Head of caudate nucleus (tissue), 42 donors: ENCODE measurements at places on chromosomes 7 and 10.
A peak's percentile ranks its signal among the peaks of the same experiment; 100 is the strongest.

DNA sequence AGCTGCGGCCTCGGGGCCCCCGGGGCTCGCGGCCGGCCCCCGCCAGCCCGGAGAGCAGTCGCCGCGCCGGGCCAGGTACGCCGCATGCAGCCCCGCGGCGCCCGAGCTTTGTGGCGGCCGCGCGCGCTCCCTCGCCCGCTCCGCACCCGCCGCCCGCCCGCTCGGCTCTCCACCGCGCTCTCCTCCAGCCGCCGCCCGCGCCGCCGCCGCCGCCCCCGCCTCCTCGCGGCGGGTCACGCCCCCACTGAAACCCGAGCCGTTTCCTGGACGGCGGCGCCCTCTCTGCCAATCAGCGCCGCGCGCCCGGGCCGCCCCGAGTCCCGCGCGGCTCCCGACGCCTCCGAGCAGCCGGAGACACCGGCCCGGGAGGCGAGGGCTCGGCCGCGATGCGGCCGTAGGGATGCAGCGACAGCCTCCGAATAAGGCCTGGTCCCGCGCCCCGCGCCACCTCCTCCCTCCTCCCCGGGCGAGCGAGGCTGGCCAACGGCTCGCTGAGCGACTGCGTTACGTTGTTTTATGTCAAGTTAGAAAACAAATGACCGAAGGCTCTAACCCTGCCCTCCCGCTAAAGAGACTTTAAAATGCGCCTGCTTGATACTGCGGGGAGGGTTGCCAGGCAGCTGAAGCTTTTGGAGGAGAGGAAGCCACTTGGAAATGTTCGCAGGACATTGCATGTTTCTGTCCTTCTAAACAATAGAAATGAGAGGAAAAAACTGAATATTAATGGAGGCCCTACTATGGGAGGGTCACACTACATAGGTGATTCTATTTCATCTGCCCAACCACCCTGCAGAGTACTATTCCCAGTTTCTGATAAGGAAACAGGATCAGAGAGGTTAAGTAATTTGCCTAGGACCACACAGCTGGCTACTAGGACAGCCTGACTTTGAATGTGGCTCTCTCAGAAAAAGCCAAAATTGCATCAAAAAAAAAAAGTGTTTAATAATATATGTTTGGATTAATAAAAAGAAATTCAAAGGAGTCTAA lies at the start of gene FGFR2:
FGFR2 (minus strand) TSS at position 182 of the 987 bp plus-strand sequence. CDS start 4,627 bp downstream, outside the sequence.
- DNase-seq, result peak; percentile 66

GRCh38 chr10:3872712-3873329 lies 87.8 kb upstream of the KLF6 start:
- no peak for DNase-seq

DNA sequence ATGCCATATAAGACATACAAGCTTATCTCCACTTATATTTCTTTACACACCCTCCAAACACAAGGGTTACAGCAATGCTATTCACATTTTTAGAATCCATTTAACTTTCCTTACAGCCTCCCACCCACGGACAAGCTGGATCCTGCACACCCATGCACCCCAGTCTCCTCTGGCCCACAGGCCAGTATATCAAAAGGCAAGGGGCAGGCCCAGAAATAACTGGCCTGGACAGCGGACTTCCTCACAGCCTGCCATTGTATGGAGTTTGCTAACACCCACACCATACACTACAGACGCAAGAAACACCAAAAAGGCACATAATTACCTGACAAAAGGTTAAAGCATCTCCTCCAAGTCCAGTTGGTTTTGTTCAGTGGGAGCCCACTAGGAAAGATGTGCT lies 12.0 kb downstream of the HOXA4 start:
- DNase-seq, result no peak

- DNase-seq, result no peak
Observed at GRCh38 chr10:78199759-78200158, 166.1 kb downstream of the RPS24 start.

- DNase-seq, result no peak
Observed at GRCh38 chr7:142298009-142298408, 40.2 kb upstream of the PRSS58 start.

GRCh38 chr10:51699145-51699474 lies 285 bp downstream of the CSTF2T start:
- DNase-seq, result no peak

- no peak for DNase-seq
Observed at GRCh38 chr7:1444925-1445322, 14.3 kb downstream of the MICALL2 start.

GRCh38 chr7:28621369-28621841 lies 209.1 kb downstream of the CREB5 start:
- DNase-seq, result no peak

DNA sequence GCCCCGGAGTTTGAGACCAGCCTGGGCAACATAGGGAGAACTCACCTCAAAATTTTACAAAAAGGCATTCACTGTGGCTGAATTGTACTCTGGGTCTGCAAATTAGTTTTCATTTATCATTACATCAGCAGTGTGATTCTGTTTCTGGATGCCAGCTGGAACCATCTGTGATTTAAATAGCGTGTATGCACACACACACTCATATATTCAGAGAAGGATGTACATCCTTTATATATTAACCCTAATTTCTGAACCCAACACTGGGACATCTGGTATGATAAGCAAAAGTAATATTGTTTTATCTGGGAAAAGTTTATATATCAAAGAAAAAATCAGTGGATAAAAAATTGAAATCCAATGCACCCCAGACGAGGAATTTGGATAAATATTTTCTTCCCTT lies 33.8 kb upstream of the LYZL1 start:
- no peak for DNase-seq

- DNase-seq, result peak; percentile 19
Observed at GRCh38 chr10:6119962-6120361, 31.1 kb downstream of the RBM17 start.

GRCh38 chr7:83559887-83560286 lies 89.1 kb downstream of the SEMA3E start:
- no peak for DNase-seq

DNA sequence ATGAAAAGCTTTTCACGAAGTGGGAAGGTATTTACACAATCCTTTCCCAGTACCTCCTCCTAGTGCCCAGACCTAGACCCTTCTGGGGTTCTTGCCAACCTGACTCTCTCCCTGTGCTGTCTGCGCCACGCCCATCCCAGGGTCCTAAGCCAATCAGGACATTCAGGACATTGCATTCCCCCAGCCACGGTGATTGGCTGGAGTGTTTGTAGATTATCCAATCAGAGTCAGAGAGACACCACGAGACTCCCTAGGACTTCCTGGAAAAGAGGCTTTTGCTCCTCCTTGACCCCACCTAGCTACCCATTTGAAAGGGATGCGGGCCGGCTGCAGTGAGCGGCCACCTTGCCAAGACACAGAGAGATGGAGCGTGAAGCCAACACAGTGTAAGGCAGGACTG lies 3.5 kb upstream of the GDF2 start:
- no peak for DNase-seq

DNA sequence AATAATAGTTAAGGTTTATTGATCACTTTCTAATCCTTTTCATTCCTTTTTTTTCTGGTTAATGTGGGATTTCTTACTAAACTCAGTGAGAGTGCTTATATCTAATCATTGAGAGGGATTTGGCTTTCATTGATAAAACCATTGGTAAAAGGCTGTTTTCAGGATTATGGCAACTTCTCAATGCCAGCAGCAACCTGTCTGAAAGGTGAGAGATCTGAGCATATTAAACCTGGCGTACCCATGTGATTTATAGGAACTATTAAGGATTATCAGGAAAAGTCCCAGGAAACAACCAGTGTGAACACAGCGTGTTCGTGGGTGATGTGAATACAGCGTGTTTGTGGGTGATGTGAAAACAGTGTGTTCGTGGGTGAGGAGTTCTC lies 65.9 kb downstream of the PDIA4 start:
- no peak for DNase-seq

DNA sequence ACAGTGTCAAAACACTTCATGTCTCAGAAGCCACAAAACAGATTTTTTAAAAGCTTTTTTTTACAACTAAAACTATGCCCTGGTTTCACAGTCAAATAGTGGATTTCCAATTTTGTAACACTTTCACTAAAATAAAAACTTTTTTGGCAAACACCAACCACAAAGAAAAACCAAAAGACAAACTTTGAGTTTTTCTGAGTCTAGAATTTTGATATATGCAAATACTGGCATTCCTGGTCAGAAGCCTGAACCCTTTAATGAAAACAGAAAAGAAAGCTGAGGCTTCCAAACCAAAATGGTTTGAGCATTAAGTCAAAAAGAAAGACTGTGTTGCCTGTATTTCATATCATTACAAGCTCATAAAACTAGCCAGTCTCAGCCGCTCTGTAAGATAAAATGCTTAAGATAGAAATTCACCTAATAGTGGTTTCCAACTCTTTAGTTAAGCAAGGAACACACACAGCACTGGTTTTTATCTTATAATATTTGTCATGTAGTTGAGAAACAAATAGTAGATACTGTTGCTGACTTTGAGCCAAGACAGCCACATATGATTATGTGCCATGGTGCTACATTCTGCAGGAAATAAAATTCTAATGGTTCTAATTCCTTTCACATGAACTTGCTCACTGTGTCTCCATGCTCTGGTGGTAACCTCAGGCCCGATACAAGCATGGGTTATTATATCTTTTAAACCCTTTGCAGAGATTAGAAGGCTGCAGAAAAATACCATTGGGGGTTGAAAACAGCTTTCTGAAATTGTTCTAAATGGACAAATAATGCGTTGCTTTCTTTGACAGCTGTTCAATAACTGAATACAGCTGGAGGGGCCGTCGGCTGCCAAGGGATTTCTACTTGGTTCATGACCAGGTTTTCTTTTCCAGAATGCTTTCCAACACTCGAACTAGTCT lies 49.4 kb downstream of the FAM171A1 start:
- no peak for DNase-seq

- DNase-seq, result no peak
Observed at GRCh38 chr10:114545819-114546218, 112.3 kb downstream of the ABLIM1 start.

- DNase-seq, result no peak
Observed at GRCh38 chr10:98396096-98397063, 18.6 kb downstream of the PYROXD2 start.

DNA sequence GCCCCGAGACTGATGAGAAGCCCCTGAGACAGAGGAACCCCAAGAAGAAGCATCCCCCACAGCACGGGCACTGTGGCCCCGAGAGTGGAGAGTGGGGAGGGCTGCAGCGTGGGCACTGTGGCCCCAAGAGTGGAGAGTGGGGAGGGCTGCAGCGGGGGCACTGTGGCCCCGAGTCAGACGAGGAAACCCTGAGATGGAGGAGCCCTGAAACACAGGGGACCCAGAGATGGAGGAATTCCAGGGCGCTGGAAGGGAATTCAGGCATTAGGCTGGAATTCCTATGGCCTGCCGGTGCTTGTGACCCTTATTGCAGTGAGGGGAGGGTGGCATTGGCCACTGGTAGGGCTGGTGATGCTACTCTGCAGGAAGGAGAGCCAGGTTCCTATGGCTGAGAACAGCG lies 168.6 kb upstream of the SHH start:
- no peak for DNase-seq

DNA sequence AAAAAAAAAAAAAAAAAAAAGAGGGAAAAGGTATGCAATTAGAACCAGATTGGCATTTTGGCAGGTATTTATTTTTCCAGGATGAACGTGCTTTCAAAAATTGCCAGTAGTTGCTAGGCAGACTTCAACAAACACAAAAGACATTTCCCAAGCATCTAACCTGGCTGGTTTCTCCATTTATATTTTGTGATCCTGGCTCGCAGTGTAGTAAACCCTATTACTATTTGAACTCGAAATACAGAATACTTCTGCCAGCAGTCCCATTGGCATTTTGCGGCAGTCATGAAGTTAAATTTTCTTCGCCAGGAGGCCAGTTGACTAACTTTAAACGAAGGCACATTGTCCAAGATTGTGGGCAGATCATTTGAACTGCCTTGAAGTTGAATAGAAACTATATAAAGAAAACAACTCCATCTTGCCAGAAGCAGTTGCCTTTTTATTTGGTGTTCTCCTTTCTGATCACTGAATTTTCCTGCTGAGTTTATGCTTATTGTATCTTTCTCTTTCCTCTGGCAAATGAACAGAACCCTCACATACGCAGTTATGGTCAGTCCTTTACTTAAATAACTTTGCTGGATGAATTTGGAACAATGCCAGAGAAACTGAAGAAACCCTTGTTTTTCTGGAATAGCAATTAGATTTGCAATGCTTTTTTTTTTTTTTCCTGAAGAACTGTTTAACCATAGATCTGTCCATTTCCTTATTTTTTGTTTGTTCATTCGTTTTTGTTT lies 132.9 kb downstream of the BICC1 start:
- DNase-seq, result no peak

DNA sequence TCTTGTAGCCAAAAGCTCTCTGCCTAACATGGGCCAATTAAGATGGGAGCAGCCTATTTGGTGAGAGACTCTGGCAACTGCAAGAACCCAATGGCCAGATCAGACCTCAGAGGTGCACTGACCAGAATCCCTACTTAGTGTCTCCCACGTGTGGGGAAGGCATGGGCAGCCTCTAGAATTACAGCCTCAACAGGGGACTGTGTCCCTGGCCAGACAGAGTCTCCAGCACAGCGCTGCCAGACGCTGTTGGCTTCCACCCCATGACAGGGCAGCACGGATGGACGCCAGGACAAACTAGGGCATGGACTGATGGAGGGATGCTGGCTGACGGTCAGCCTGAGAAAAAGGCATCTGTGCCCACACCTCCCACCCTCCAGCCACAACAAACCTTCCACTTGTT lies 729.3 kb upstream of the AUTS2 start:
- DNase-seq, result peak; percentile 22

GRCh38 chr10:60732198-60732806 lies 46.0 kb upstream of the CDK1 start:
- DNase-seq, result no peak

- peak; percentile 8 for DNase-seq
Observed at GRCh38 chr10:71980181-71981014, 16.2 kb downstream of the CHST3 start.

GRCh38 chr7:69193061-69193460 lies 405.2 kb upstream of the AUTS2 start:
- no peak for DNase-seq

DNA sequence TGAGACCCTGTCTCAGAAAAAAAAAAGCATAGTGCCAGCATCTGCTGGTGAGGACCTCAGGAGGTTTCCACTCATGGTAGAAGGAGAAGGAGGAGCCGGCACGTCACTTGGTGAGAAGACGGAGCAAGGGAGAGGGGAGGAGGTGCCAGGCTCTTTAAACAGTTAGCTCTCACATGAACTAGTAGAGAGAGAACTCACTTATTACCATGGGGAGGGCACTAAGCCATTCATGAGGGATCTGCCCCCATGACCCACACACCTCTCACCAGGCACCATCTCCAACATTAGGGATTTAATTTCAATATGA lies 62.9 kb upstream of the VKORC1L1 start:
- no peak for DNase-seq

GRCh38 chr10:12243864-12244620 lies 48.1 kb downstream of the CDC123 start:
- DNase-seq, result no peak

GRCh38 chr7:18768256-18768655 lies 272.7 kb downstream of the HDAC9 start:
- no peak for DNase-seq
